ENCODE measurements at places on chromosomes 4 and X.

DNA sequence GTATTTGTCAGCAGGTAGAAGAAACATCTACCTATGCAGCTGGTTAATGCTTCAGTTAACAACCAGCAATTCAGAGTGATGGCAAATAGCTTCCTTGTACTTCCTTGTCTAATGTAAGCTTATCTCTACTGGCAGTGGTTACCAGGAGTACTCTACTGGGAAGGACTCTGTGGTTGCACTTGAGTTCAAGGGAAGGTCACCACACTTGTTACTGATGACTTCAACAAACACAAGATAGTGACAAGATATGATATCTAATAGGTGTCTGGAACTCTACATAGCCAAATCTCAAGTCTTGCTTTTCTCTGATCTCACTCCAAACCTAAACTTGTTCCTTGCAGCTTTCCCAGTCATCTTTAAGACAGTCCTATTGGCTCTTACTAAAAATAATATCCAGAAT, 1644.9 kb upstream of the TENM3 start:
- DNase-seq, result no peak

DNA sequence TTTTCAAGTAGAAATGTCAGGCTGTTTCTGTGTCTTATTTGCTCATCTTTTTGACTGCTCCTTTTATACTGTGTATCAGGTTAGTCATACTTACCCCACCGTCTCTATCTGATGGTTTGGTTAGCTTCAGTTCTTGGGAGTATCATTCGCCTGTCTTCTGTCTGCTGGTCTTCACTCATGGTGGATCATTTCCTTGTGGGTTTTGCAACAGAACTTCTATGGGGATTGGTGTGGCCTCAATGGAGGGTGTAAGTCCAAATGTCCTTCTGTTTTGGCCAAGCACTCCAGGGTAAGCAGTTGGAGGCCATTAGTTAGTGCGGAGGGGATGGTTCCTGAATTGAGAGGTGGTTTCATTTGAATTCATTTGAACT, 7.2 kb downstream of the ABCD1 start:
- no peak for DNase-seq

DNA sequence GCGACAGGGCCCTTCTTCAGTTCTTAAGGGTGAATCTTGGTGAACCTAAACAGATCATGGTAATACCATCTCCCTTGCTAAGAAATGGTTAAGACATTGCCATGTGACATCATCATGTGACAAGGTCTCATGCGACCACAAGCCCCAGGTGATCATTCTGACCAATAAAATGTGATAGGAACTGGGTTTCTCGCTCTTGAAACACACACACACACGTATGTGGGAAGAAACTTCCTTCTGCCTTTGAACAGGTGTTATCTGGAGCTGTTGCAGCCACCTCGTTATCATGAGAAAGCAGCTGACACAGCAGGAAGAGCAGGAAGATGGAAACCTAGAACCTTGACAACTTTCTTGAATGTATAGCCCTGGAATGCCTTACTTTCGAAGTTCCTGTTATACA, 10.2 kb downstream of the SOD3 start:
- DNase-seq, result no peak

- no peak for DNase-seq
These were observed 129.2 kb downstream of the FAM53A start for GRCh38 chr4:1554876-1555265.

- no peak for DNase-seq
These were observed 86.8 kb downstream of the CAMK2D start for GRCh38 chr4:113674733-113675132.

- DNase-seq, result no peak
These were observed 140.0 kb downstream of the DCK start for GRCh38 chr4:71133491-71133890.

- DNase-seq, result no peak
These were observed 132.7 kb downstream of the ARHGAP24 start for GRCh38 chr4:85607624-85608023.

GRCh38 chr4:2962614-2963174, 512 bp downstream of the NOP14 start:
- DNase-seq, result no peak

GRCh38 chr4:16026160-16026761, 57.6 kb downstream of the PROM1 start:
- DNase-seq, result no peak

DNA sequence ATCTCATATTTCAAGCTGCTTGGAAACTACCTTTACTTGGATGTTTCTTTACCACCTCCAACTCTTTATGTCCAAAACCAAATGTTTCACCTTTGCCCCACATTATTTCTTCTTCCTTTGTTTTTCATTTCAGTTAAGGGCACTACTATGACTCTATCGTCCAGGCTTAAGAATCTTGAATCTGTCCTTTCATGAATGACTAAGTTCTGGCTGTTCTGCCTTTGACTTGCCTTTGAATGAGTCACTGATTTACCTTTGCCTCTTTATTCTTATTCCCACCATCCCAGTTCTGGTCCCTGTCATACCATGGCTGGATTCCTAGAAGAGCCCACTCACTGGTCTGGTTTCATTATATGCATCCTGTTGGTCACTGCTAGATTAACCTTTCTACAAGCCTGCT, 30.6 kb upstream of the PLAC1 start:
- DNase-seq, result no peak

- DNase-seq, result no peak
These were observed 23.4 kb upstream of the CFAP299 start for GRCh38 chr4:80312124-80312523.

- DNase-seq, result no peak
These were observed 26.5 kb upstream of the MANBA start for GRCh38 chr4:102787096-102787881.

DNA sequence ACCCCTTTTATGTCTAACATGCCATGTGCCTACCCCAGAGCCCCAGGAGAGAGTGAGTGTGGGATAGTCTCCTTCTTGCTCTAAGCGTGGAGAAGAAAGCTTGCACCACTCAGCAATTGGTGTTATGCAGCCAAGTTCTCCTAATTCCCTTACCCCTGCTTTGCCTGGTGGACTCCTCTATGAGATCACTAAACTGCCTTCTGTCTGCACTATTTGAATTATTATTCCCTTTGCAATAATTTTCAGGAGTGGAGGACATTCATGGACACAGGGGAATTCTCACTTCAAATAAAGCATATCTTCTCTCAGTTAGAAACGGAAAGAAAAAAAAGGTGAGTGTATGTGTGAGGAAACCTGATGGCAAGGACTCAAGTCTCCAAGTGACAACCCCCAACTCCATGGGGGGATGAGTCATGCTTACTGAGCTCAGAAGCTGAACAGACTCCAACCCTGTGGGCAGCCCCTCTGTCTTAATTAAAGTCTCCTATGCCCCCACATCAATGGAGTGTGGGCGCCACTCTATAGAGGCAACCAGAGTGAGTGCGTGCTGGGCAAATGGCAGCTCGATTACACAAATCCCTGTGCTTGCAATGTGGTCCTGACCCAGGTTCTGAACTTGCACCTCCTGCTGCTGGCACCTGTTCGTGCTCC, 381.9 kb downstream of the RAB28 start:
- no peak for DNase-seq

DNA sequence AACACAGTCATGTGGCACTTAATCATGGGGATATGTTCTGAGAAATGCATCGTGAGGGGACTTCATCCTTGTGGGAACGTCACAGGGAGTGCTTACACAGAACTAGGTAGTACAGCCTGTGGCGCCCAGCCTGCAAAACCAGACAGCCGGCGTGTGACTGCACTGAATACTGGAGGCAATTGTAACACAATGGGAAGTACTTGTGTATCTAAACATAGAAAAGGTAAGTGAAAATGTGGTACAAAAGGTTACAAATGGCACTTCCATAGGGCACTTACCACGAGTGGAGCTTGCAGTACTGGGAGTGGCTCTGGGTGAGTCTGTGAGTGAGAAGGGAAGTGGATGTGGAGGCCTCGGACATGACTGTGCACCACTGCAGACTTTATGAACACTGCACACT, 5.2 kb downstream of the TLR3 start:
- DNase-seq, result no peak

DNA sequence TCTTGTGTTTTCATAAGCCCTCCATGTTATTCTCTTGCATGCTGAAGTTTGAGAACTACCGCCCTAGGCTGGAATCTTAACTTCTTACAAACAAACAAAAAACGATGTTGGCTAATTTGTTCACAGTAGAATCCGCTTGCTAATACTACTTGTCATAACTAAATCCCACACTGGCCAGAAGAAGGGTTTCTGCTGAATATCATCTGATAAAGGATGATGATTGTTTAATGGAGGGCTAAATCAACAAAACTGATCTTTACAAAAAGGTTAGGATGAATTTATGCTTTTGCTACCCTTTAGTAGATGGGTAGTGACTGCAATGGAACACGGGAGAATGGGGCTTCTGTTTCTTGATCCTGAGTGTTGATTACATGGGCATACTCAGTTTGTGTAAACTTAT, 42.3 kb downstream of the SPATA4 start:
- no peak for DNase-seq

DNA sequence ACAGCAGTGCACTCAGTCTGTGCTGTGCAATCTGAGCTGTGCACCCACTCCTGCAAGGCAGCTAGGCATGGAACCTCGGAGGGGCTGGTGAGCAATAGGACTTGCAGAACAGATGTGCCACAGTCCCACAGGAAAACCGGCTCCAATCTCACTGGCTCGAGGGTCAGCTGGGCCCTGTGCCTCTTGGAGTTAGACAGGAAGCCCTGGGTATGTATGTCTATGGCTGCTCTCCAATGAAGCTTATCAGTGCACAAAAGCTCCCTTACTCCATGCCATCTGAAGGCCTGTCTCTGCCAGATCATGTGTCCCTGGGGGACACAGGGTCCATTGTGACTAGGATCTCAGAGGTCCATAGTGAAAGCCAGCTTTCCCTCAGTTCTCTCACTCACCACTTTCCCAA, 335.8 kb downstream of the SH3BGRL start:
- no peak for DNase-seq

GRCh38 chr4:20391198-20391597, 139.5 kb downstream of the SLIT2 start:
- no peak for DNase-seq

- no peak for DNase-seq
These were observed 45.2 kb downstream of the PHKA2 start for GRCh38 chrX:18938710-18939109.

- no peak for DNase-seq
These were observed 669.6 kb upstream of the PCDH10 start for GRCh38 chr4:132479543-132479942.

GRCh38 chrX:42686296-42686695, 91.7 kb downstream of the PPP1R2C start:
- DNase-seq, result no peak

GRCh38 chrX:46070421-46070820, 474.8 kb downstream of the ZNF674 start:
- DNase-seq, result no peak

- no peak for DNase-seq
These were observed 978 bp upstream of the HS3ST1 start for GRCh38 chr4:11429699-11430045.

- DNase-seq, result no peak
These were observed 1.9 kb downstream of the ANK2 start for GRCh38 chr4:113051361-113051760.
